ENCODE measurements at places on chromosomes 12 and 14.

DNA sequence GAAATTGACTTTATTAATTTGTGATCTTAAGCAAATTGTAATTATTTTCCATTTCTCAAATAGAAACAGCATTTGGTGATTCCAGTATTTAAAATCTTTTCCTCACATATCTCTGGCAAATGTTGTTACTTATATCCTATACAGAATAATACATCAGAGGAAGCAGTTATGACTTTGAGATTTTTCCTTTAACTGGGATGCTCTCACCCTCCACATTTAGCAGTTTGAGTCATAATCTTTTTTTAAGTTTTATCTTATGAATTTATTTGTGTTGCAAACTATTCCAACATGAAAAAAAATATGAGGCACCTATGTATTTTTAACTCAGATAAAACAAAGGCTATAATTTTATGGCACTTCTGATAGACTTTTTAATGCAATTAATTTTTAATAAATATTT lies 311.8 kb downstream of the TMTC2 start:
- no peak for DNase-seq

DNA sequence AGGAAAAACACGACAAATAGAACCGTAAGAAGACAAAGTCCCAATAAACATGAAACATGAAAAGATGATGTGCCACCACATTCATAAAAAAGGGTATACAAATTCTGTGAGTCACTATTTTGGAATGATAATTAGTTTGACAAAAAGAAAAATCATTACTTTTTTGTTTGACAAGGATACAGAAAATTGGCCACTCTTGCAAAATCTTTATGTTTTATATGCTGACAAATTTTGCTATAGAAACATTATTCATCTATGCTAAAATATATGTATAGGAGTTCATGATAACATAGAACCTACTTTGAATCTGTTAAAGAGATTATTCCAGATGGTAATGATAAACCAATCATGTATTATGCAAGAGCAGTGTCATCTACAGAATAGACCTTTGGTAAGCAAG lies 1201.0 kb downstream of the FSCB start:
- DNase-seq, result no peak

- peak; percentile 56 for DNase-seq
Observed at GRCh38 chr12:27279826-27280225, 35.7 kb downstream of the STK38L start.

DNA sequence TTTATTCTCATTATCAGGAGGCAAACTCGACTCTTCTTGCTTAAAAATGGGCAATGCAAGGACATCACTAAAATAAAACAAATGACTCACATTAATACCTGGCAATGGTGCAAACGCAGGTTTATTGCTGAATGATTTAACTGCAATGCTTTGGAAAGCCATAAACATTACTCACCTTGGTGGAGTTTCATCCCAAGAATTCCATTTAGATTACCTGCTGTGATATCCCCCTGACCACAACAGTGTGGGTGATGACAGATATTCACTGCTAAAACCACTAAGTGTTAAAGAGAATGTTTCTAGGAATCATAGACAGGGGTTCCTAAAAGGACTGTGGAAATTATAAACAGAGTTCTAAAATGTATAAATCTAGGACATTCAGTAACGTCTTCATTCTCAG lies 35.3 kb upstream of the CSRNP2 start:
- DNase-seq, result no peak

- peak; percentile 12 for DNase-seq
Observed at GRCh38 chr12:53995378-53996239, 4.4 kb upstream of the HOXC9 start.

- no peak for DNase-seq
Observed at GRCh38 chr14:21543963-21544362, 17.8 kb upstream of the SALL2 start.

DNA sequence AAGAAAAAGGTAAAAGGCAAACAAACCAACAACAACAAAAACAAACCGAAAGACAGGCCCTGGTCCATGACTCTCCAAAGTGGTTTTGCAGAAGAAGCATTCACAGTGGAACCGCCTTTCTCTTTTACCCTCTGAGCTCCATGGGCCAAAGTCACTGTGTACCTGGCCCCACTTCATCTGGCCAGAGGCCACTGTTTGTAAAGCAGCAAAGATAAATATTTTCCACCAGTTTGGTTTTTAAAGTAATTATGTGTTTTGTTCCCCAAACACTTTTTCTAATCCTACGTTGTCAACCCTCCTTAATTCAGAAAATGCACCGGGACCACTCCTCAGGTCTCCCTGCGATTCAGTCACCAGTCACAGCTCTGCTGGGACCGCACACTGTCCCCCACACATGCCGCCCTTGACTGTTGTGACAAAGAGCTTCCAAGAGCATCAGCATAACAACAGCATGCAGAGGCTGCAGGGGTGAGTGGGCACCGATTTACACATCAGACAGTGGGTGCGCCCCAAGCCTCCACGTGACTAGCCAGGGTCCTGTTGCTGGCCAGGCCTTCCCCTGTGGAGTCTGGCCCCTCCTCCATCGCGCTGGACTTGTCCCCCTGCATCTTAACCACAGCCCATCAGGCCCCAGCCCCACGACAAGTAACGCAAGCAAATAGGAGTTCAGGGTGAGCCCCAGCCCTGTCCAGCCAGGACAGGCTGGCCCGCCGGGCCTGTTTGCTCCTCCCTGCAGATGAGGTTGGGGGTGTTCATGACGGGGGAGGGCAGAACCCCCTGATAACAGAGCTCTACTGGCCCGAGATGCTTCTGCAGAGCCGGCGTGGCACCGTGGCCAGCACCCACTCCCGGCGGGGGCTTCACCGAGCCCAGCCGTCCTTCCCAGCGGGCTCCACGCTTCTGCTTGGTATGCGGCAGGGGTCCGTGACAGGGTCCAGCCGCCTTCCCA lies 65.2 kb upstream of the DIO3 start:
- DNase-seq, result no peak

DNA sequence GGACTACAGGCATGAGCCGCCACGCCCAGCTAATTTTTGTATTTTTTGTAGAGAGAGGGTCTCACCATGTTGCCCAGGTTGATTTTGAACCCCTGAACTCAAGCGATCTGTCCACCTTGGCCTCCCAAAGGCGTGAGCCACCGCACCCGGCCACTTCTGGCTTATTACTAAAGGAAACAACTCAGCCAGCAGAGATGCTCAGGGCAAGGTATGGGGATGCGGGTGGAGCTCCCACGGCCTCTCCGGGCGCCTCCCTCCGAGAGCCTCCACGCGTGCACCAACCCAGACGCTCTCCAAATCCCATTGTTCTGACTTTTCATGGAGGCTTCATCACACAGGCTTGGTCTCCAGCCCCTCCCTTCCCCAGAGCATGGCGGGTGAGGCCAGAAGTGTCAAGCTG lies 6.1 kb upstream of the GPR132 start:
- DNase-seq, result no peak

DNA sequence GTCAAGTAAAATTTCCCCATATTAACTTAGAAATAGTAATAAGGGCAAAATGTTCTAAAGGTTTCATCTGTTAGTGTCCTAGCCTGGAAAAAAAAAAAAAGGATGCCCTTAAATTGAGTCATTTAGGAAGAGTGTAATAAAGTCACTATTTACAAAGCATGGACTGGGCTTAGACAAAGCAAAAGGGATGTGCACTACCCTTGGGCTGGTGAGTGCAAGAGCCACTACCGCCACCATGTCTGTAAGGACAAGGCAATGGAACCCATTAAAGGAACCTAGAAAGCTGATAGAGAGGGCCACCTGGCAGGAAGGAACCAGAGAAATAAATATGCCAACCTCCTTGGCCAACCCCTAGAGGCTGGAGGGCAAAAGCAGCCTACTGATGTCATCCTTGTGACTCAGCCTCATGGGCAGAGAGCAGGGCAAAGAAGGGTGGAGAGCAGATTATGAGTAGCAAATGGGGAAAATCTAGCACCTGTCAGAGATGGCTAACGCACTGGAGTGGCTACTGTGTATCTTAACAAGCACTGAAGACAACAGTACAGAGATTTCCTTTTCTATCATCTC lies 59.5 kb upstream of the FUT8 start:
- DNase-seq, result peak; percentile 45

GRCh38 chr12:96171905-96172304 lies 22.3 kb upstream of the ELK3 start:
- no peak for DNase-seq

DNA sequence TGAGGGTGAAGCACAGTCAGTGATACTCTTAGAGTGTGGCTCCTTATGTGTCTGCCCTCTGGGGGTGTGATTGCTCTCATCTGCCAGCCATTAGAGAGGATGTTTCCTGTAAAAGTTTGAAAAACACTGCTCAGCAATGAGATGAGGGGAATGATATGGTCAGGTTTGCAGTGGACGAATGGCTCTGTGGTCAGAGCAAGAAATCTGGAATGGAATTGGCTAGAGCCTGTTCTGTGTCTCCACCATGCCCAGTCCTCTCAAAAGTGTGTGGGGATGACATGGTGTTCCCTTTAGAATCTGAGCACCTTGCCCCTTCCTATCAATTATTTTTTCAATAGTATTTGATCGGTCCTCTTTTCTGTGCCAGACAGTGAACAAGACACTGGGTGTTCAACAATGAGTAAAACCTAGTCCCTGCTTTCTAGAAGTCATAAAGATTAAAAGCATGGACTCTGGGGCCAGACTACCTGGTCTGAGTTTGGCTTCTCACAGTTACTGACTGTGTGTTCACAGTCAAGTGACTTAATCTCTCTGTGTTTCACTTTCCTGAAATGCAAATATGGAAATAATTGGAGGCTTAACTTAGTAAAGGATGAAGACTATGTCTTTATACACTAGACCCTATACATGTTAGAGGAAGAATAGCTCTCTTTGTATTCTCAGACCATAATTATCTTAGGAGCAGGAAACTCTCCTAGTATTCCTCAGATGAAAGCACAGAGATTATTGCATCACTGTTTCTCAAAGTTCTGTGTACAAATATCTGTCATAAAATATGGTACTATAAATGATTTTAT lies 1.6 kb downstream of the ACSS3 start:
- no peak for DNase-seq

DNA sequence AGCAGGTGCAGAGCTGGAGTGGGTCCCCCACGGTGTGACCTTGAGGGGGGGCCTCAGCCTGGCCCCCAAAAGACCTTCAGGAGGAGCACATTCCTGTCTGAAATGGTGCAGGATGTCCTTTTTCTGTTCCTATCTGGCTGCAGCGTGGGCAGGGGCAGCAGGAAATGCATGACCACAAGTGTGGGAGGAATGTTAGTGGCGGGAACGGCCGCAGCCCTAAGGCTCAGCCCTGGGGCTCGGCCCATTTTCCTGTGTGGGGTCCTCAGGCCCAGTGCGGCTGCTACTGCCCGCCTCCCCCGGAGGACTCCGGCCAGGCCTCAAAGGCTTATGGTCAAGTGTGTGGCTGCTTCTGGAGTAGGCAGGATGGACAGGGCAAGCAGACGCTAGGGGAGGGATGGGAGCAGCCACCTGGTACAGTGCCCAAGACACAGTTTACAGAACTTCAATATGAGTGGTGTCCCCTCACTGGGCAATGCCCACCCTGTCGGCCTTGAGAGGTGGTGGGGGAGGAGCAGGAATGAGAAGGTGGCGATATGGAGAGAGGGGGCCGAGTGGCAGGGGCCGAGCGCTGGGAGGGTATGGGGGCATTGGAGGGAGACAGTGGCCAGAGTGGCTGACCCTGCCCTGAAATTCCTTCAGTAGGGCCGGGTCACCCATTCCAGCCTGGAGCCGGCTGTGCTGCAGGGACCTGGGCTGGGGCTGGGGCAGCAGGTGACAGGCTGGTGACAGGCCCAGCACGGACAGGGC lies 137.4 kb downstream of the CALM1 start:
- DNase-seq, result peak; percentile 56

- no peak for DNase-seq
Observed at GRCh38 chr12:21690704-21691368, 33.2 kb upstream of the LDHB start.

GRCh38 chr12:114655934-114656749 lies 27.8 kb downstream of the TBX3 start:
- no peak for DNase-seq

DNA sequence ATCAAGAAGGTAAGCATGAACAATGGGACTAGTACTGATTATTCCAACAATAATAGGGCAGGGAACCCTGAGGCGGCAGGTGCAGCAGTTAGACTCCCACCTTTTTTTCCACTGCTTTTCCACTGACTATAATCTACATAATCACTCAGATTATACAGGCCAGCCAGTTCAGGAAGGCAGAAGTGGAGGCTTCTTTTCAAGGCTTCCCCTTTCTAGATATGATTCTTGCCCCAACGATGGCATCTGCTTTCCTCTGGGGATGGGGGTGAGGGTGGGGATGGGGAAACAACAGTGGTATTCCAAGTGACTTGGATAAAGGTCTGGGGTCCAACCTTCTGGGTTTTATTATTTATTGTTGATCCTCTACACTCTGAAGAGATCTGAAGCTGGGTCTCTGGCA lies 331 bp downstream of the NCKAP1L start:
- DNase-seq, result peak; percentile 39

DNA sequence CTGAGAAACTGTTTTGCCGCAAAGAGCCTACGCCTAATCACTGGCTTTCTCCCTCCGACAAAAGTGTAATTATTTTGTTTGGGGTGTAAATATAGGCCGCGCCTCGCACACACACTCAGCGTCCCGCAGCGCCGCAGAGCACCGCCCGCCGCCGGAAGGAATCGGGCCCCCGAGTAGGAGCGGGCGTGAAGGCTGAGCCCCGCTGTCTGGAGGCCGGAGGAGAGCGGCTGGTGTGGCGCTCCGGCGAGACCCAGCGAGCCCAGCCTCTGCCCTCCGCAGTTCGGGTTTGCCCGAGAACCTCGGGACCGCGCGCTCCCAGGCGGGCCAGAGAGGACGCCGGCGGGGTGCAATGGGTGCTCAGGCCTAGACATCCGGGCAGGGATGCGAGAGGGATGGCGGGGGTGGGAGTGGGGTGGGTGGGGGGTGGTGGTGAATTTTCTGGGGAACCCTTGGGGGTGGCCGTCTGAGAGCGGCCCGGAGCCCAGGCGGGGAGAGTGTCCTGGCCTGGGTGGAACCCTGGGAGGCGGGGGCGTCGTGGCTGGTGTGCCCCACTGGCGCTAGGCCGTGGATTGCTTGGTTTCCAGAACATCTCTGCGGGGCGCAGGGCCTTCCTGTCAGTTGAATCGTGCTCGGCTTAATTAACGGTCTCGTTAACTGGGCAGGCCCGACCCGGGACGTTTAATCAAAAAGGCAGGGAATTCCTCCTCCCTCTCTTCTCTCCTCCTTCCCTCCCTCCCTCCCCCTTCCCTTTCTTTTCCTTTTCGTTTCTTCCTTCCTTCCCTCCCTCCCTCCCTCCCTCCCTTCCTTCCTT lies 4.7 kb upstream of the LHX5 start:
- no peak for DNase-seq

DNA sequence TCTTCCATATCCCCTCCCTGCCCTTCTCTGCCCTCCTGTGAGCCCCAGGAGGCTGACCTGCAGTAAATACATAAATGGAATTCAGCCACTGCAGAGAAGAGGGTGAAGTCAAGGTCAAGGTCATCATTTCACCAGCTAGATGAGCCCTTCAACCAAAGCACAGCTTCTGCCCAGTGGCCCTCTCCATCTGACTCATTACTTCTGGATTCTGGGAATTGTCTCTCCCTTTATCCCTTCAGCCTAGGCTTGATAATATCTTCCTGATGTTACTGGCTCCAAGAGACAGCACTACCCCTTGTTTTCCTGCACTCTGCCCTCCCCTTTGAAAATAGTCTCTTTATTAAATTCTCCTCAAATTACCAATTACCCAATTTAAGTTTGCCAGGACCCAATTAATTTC lies 64.5 kb downstream of the TTC9 start:
- no peak for DNase-seq

GRCh38 chr14:104154246-104154645 lies 15.9 kb downstream of the KIF26A start:
- DNase-seq, result no peak

Data from inflammatory macrophage treated with lipopolysaccharide for 1 hour (primary cell).